ENCODE measurements at places on chromosomes 5 and 9.

DNA sequence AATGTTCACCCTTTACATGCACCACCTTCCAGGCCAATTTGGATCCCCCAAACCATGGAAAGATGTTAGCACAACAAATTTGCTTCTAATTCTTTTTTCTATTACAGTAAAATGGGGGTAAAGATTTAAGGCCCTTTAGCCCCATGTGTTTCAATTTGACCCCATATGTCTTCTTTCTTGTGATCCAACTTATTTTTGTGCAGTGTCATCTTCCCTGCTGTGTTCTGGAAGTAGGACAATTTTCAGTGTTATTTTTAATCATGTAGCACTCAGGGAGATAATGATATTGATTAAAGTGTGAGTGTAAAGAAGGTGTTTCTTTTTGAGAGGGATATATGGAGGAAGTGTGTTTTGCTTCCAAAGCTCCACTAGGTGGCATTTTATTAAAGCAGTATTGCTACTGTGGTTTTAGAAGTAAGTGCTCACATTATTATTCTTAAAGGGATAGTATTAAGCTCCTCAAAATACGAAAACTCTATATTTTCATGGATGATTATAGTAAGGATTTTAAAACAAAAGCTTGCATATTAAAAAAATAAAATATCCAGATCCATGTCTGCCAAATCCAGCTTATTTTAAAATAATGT is 118.7 kb upstream of the ATP10B start:
- no peak for DNase-seq

DNA sequence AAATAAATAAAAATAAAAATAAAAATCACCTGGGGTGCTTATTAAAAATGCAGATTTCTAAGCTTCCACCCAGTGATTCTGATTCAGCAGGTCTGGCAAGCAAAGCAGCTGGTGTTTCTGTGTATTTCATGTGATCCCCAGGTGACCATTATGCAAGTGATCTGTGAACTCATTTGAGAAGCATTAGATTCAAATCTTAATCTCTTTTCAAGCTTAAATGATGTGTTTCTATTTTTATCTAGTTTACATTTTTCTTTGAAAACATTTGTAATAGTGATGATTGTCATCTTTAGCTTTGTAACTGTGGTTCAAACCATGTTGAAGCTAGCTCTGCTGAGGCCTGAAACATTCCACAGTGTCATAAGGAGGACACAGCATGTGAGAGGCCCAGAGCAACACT is 804.8 kb upstream of the ZNF608 start:
- DNase-seq, result no peak

GRCh38 chr5:178338750-178339144 is 106.1 kb upstream of the PHYKPL start:
- no peak for DNase-seq

DNA sequence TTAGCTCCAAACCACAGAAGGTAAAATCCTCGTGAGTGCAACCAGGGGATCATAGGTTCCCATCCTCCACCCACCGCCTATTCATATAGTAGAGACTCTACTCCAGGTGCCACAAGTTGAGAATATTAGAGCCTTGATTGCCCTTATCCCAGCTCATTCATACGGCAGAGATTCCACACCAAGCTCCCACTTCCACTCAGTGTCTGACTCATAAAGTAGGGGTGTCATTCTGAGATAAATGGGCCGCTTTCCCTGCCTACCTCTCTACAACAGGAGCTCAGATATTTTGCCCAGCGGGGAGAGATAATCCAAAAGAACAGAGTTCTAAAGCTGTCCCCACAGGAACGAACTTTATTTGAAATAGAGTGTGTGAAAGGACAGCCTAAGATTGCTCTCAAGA is 9.4 kb downstream of the SLC22A4 start:
- DNase-seq, result no peak

GRCh38 chr9:108041551-108041950 is 552.0 kb upstream of the KLF4 start:
- no peak for DNase-seq

DNA sequence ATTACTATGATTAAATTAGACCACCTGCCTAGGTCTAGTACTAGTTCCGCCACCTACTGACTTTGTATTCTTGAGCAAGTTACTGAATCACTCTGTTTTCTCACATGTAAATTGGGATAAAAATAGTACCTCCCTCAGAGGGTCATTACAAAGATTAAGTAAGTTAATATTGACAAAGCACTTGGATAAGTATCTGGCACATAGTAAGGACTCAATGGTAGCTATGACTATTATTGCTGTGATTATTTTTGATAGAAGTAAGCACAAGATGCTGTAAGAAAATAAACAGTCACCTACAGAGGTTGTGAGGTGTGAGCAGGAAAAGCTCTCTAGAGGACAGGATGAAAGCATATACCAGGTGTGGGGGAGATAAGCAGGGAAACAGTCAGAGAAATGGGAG is 173.1 kb upstream of the PAPPA start:
- no peak for DNase-seq

- no peak for DNase-seq
Observed at GRCh38 chr5:37875051-37875787, 35.4 kb upstream of the GDNF start.

GRCh38 chr9:95171001-95171400 is 146.5 kb downstream of the FANCC start:
- no peak for DNase-seq

DNA sequence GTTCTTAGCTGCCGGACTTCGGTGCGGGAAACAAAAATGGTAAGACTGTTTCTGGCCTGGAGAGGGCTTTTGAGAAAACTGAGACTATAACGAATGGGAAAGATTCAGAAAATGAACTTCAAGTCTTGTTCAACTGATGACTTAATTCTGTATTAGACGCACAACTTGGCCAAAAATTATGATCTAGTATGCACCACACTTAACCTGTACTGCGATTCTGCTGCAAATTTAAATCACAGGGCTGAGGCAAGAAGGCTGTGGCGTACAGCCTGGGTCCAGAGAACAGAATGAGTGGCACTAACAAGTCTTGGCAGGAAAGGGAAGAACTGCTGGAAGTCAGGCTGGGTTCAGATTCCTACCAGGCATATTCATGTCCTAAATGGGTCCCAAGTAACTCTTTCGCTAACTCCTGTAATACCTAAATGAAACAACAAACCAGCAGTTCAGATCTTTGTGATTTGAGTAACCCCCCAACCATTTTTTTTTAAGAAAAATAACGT is 781 bp upstream of the COL23A1 start:
- no peak for DNase-seq

DNA sequence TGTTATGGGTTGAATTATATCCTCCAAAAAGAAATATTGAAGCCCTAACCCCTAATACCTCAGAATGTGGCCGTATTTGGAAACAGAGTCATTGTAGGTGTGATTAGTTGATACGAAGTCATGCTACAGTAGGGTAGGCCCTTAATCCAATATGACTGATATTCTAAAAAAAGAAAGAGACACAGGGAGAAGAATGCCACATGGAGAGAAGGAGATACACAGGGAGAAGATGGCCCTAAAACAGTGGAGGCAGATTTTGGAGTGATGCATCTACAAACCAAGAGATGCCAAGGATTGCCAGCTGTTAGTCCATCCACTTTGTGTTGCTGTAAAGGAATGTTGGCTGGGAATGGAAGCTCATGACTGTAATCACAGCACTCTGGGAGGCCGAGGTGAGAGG is 21.3 kb downstream of the ARRDC3 start:
- no peak for DNase-seq

DNA sequence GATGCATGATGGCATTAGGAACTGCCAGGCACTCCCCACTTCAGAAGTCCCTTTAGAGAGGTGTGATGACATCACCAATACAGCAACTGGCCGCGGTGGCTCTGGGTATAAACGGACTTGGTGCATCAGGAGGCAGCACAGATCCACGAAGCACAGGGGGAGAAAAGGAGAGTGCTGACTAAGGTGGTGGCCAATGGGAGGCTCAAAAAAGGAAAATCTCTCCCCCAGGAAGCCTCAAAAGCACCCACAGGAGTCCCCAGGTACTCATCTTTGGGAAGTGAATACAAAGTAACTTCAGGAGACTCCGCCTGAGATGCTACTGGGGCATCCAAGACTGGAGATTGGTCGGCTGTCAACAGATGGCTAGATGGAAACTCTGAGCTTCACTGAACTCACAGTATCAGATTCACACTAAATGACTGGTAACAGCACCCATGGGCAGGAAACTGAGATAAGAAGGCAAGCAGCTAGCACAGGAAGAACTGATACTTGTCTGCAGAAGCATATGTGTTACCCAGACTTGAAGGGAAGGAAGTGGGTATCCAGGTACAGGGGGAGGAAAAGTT is 7.6 kb downstream of the TTC39B start:
- peak; percentile 49 for DNase-seq

DNA sequence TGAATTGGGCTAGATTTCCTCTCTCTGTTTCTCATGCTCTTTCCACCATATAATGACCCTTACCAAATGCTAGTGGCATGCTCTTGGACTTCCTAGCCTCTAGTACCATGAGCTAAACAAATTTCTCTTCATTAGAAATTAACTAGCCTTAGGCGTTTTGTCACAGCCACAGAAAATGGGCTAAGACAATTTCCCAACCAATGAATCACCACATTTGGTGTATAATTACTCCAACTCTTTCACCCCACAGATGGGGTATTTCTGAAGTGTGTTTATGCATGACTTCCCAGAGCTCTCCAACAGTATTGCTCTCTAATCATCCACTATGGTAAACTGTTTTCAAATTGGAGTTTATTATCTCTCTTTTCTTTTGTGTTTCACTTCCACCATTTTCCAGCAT is 1041.1 kb upstream of the COX7C start:
- DNase-seq, result no peak

- DNase-seq, result no peak
Observed at GRCh38 chr9:99557816-99558215, 263.9 kb upstream of the NR4A3 start.

- no peak for DNase-seq
Observed at GRCh38 chr9:112863746-112864145, 26.9 kb downstream of the SLC46A2 start.

DNA sequence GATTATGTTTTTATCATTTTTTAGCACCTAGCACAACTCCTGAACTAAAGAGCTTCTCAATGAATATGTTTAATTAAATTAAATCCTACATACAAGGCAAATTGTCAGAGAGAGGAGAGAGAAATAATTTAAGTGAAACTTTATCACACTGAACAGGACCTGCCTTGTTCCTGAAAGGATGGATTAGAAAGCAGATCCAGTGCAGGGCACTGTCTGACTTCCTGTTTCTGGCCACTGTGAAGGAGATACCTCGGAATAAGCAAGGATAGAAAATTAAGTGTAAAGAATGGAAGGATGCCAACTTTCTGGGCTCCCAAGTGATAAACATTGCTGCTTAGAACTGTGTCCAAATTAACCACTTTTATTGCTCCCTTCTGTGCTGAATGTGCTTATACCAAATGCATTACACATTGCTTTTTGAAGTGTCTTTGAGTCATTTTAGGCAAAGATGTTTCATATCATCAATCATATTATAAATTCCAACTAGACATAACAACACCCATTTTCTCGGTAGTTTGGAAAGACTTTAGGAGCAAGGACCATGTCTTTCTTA is 89.1 kb upstream of the SPDL1 start:
- DNase-seq, result no peak

DNA sequence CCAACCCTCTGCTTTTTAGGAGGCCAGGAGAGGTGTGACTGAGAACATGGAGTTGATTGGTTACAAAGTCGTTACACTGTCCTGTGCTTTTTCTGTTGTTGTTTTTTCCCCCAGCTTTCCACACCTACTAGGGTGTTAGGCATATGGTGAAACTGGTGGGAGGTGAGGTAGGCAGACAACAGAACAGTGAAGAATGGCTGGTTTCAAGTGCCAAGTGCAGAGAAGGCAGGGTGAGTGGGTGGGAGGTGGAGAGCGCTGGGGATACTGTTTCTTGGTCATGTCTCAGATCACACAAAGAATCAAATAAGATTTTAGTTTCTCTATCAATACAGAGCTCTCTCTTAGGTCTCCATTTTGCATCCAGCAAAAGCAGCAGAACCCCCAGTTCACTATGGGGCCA is 2.2 kb upstream of the SPTAN1 start:
- no peak for DNase-seq

DNA sequence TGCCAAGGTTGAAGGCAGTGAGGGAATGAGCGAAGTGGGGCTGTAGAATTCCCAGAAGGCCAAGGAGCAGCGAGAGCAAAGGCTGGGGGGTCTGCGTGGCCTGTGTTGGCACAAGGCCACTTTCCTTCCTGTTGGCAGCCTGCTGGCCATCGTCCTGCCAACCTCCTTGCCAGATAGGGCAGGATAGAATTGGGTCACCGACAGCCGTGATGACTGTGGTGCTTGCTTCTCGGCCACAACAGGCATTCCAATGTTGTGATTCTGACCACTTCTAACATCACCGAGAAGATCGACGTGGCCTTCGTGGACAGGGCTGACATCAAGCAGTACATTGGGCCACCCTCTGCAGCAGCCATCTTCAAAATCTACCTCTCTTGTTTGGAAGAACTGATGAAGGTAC is 18.9 kb downstream of the TRIP13 start:
- no peak for DNase-seq

- no peak for DNase-seq
Observed at GRCh38 chr5:35218981-35219380, 11.3 kb downstream of the PRLR start.

GRCh38 chr5:10199692-10200091 is 50.0 kb downstream of the ATPSCKMT start:
- DNase-seq, result no peak

DNA sequence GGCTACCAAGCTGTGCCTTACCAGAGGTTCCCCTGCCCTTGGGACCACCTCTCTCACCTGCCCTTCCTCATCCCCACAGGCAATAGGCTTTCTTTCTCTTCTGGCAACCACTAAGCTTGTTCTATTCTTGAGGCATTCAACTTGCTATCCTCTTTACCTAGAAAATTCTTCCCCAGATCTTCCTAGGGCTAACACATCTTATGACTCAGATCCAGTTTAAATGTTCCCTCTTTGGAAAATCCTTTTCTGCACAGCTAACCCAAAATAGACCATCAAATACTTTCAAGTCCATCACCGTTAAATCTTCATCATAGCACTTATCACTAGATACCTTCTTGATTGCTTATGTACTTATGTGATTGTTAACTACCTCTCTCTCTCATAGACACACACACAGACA is 93.7 kb downstream of the ENC1 start:
- no peak for DNase-seq

DNA sequence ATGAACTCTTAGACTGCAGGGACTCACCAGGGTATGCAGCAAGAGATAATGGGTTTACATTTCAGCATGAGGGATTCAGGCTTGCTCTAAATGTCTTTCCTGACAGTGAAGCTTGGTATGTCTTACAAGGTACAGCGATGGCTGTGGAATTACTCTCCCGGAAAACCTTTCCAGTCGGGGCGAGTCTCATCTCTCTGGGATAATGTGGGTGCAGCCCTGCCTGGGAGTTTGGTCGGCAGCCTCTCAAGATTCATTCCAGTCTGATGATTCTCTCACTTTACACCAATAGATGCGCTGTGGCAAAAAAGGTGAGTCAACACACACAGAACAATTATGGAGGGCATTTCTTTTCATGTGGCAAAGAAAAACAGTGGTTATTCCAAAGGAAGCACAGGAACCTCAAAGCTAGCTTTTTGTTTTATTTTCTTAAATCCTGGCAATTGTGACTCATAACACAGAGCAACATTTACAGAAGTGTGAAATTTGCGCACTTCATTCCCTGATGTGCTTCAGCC is 190.3 kb downstream of the DCP2 start:
- no peak for DNase-seq

- DNase-seq, result no peak
Observed at GRCh38 chr9:38440516-38440915, 16.3 kb upstream of the IGFBPL1 start.

- no peak for DNase-seq
Observed at GRCh38 chr5:129858131-129858675, 46.1 kb upstream of the CHSY3 start.

- no peak for DNase-seq
Observed at GRCh38 chr5:78615697-78616096, 32.9 kb downstream of the LHFPL2 start.
